Cerebellar nuclear complex (tissue), 1 donor: ENCODE measurements at places on chromosomes 12 and 14.

GRCh38 chr12:12456637-12457036, 99.8 kb downstream of the BORCS5 start:
- no peak for DNase-seq

DNA sequence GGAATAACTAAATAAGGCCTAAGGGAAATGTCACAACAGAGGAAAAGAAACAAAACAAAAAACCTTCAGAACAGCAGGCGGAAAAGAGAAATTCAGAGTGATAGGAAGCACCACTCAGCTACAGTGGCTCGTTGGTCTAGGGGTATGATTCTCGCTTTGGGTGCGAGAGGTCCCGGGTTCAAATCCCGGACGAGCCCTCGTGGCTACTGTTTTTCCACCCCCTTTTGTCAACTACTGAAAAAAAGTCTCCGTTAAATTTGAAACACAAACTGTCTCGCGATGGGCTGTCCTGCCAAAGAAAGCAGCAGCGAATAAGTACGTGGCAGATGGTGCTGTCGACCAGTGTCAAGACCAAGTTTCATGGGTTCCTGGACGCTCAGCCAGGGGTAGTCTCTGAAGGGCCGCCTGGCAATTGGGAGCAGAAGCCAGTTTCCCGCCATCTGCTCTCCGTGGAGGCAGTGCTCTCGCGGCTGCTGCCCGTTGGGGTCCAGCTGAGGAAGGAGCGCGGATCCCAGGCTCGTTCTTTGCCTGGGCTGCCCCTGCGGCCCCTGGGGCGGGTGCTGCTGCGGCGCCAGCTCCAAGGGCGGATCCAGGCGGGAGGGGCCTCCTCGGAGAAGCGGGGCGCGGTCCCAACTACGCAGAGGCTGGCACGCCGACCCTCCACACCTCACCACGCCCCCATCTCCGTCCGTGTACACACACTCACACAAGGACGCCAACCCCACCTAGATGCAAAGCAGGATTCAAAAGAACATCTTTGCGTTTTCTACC, at the start of gene RNASE4:
Gene RNASE4 (plus strand): TSS at position 670 of the 771 bp plus-strand sequence. CDS start 14,812 bp downstream, outside the sequence.
- DNase-seq, result no peak

DNA sequence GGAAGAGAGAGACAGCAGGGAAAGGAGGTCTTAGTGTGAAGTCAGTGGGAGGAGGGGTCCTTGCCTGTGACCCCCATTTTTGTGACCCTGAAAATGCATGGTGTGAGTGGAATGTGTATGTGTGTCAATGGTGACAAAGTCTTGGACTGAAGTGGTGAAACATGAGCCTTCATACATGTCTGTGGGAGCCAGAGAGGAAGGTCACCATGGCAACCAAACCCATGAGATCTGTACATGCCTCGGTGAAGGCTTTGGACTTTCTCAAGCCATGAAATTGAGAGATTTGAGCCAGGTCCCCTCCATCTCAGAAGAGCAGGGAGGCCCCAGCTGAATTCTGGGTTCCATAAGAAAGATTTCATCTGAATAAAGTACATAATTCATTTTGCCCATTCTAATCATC, 108.7 kb downstream of the TTC8 start:
- DNase-seq, result no peak

DNA sequence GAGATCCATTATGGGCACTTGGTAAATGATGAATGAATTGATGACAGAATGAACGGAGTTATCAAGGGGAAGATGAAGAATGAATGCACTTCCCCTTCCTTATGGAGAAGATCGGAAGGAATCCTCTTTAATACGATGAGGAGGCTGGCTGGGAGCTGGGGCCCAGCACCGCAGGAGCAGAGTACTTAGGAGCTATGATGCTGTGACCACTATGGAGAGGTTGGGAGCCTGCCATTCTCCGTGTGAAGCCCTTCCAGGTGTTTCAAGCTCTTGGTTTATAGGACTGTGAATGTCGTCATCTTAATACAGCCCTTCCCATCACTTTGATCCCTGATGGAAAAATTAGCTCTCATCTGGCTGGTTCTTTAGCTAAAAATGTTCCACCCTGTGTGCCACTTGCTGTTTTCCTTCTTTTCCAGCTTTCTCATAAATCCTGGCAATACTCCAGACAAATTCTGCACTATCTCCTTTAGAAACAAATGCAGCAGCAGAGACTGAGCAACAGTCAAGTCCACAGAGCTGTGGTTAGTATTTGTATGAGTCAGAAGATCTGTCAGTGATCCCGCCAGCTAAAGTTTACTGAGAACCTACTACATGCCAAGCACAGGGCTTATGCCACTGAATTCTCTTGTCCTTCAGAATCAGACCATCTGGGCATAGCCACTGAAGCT, 263.1 kb upstream of the CRY1 start:
- DNase-seq, result no peak

DNA sequence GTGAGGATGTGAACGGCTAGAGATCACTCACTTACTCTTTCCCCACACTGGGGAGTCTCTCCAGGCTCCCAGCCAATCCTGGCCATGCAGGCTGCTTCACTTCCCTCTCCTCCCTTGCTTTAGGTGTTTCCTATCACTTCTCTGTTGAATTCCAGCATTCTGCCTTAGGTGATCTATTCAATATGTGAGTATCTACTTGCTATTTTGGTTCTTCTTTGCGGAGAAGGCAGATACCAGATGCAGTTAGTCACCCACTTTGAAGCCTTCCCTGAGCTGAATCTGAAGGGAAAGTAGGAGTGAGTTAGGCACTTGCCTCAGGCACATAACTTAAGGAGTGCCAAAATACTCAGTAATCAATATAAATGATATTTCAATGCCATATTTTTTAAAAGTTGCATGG, 36.0 kb upstream of the FAR2 start:
- no peak for DNase-seq

DNA sequence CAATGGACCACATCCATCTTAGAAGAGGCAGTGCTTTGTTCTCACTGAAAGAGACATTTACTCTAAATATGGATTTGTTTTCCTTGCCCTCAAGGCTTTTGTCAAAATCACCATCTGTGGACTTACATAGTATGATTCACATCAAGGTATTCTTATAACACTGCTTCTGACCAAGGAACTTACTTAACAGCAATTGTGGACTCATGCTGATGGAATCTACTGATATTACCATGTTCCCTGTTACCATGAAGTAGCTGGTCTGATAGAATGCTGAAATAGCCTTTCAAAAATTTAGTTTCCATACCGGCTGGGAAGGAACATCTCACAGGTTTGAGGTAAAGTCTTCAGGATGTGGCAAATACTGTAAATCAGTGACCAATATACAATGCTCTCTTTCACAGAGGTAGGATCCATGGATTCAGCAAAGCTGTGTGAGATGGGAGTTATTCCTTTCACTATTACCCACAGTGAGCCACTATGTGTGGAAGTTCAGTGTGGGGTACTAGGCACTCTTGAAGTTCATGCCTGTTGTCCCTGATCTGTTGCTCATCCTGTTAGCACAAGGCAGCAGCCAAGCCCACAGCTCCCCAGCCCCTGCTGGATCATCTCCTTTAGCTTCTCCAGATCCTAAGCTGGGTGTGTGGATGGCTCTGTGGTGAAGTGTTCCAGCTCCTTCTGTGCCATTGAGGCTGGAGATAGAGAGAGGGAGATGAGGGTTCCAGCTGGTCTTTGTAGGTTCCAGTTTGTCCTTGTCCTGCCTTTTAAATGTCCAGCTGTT, 126.4 kb downstream of the ATP23 start:
- no peak for DNase-seq
